CD4-positive, alpha-beta T cell treated with Interleukin-21 for 1 hour (primary cell): ENCODE measurements at places on chromosomes 11 and 22.

DNA sequence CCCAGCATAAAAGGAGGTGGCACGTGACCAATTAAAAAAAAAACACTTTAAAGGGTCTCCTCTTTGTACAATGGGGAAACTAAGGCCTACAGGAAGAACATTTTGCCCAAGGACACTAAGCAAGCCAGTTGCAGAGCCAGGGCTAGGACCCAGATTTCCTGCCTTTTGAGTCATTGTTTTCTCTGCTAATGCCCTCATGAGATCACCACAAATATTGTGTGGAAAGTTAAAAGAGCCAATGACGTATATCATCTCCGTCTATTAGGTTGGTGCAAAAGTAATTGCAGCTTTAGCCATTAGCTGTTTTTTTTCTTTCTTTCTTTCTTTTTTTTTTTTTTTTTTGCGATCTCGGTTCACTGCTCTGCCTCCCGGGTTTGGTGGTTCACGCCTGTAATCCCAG, 24.1 kb upstream of the LRRC32 start:
- DNase-seq: no peak

GRCh38 chr11:2002807-2003206, 5.2 kb upstream of the H19 start:
- DNase-seq: no peak

DNA sequence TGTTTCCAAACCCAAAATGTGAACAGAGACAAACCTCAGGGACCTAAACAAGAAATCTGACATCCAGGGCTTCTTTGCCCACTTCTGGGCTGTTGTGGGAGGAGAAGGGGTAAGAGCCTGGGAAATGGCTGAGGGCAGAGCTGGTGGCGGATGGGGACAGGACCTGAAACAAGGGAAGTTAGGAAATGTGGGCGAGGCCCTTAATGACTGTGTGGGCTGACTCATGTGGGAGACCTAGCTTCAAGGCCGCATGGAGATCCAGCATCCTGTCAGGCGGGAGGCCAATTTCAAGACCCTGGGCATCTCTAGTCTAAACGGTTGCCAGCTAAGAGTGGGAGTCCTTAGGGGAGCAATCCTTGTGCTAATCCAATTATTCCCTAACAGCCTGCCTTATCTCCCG, 2.1 kb upstream of the OAF start:
- no peak for DNase-seq

GRCh38 chr22:37896939-37897338, 9.2 kb upstream of the MICALL1 start:
- DNase-seq: no peak
